ENCODE measurements at places on chromosomes 16 and 17. TPM values are rescaled to one million over a fixed set of nuclear protein-coding genes. Genes with fewer than 3 reads are reported as not detected.

GRCh38 chr17:82740906-82741759, 5.7 kb downstream of the FN3K start:
- no peaks in the 10 kb centered on the region for H3K27me3 ChIP-seq
- H3K27ac ChIP-seq = no peak overlapping the region
- no peak overlapping the region for H3K4me3 ChIP-seq
- peaks cover 4% of the 10 kb centered on the region for H3K4me1 ChIP-seq
- H3K36me3 ChIP-seq = peaks cover 59% of the 10 kb centered on the region

DNA sequence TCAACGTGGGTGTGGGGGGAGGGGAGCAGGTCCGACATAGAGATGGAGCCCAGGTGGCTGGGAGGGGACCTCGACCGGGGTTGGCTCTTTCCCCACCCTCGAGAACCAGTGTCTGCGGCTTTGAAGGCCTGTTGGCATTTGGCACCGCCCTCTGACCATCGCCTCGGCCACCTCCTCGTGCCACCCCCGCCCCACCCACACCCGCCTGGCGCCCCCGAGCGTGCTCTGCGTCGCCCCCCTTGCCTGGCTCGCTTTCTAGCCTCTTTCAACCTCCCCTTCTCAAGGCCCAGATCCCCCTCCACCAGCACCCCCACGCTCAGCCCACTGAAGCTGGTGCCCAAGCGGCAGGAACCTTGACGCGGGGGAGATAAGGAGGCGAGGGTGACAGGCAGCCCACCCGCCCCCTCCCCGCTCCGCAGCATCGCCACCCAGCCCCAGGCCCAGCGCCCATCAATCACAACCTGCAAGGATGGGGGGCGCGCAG, 619 bp downstream of the CACNB1 start:
- H3K27me3 ChIP-seq = no peaks in the 10 kb centered on the region
- peaks cover 38% of the 10 kb centered on the region for H3K4me1 ChIP-seq
- DNase-seq = no peak
- peaks cover 5% of the 10 kb centered on the region for H3K36me3 ChIP-seq

DNA sequence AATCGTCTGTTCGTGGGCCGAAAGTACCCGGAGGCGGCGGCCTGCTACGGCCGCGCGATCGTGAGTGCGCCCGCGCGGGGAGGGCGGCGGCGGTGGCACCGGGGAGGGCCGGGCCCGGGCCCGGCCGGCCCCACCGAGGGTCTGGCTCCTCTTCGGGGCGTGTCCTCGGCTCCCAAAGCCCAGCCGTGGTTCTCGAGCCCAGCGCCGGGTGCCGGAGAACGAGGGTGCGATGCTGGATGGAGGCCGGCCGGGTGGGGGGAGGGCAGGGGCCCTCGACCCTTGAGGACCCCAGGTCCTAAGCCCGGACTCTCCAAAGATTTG, 375 bp downstream of the STUB1 start:
- no peak for DNase-seq
- H3K36me3 ChIP-seq = peaks cover 9% of the 10 kb centered on the region
- no peak overlapping the region for H3K27ac ChIP-seq

- H3K4me3 ChIP-seq = peak within 1 kb of the TSS; percentile 81
- peaks cover 11% of the 10 kb centered on the region for H3K36me3 ChIP-seq
- H3K4me1 ChIP-seq = peaks cover 12% of the 10 kb centered on the region
- H3K27ac ChIP-seq = peak within 1 kb of the TSS; percentile 92
- H3K27me3 ChIP-seq = no peaks in the 10 kb centered on the region
- peak; percentile 81 for DNase-seq
Measured at GRCh38 chr17:50478391-50479381, at the start of gene RSAD1. Gene RSAD1, plus strand, starts transcription at chr17:50478860. Its CDS starts 25 bp downstream, at chr17:50478885.

DNA sequence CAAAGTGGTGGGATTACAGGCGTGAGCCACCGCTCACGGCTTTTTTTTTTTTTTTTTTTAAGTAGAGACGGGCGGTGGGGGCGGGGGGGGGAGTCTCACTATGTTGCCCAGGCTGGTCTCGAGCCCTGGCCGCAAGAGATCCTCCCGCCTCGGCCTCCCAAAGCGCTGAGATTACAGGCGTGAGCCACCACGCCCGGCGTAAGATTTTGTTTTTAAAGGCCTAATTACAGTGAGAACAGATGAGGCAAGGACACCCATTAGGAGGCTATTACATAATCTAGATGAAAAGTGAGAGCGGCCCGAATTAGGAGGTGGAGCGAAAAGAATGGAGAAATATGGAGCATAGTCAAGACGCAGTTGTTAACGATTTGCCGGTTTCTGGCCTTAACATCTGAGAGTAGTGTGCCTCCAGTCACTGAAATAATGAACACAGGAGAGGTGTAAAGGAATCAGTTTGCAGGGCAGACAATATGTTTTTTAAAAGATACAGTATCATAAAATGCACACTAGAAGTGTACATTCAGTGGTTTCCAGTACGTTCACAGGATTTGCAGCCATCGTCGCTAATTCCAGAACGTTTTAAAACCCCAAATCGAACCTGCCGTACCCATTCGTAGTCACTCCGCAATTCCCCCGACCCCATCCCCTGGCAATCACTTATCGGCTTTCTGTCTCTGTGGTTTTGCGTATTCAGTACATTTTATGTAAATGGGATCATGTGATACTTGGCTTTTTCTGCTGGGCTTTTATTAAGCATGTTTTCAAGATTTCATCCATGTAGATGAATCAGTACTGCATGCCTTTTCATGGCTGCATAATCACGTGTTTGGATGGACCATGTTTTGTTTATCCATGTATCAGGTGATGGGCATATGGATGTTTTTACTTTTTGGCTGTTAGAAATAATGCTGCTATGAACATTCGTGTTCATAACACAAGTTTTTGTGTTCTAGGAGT, 1.4 kb upstream of the SLX4 start:
- peaks cover 28% of the 10 kb centered on the region for H3K4me1 ChIP-seq
- H3K36me3 ChIP-seq = peaks cover 13% of the 10 kb centered on the region
- H3K27me3 ChIP-seq = no peaks in the 10 kb centered on the region
- H3K4me3 ChIP-seq = peak overlapping the region; percentile 98
- DNase-seq = no peak

DNA sequence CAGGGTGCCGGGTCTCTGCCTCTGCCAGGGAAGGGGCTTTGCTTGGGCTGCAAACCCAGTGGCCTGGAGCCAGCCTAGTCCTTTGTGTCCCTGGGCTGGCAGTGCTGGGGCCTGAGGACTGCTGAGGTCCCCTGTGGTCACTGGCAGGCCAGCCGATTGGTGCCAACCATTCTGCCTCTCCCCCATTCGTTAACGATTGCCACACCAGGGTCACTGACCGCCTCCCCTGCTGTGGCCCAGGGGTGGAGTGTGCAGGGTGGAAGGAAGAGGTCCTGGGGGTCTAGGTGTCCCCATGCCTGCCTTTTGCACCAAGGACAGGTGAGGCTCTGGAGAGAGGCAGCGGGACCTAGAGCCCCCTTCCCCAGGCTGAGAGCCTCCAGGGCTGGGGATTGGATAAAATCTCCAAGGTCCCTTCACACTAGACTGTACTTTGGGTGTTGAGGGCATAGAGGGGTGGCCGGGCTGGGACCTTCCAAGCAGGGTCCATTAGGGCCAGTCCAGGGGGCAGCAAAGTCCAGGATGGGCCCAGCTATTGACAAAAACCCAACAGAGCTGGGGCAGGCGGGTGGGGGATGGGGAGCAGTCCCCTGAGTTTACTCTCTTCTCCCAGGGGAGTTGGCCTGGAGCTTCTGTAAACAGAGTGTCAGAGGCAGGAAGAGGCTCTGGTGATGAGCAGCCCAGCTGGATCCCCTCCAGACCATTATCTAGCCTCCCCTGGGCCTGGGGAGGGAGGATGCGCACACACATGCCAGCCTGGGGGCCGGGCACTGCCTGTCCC, 1.1 kb downstream of the VASN start:
- peak overlapping the region; percentile 89 for H3K4me3 ChIP-seq
- H3K4me1 ChIP-seq = peaks cover 44% of the 10 kb centered on the region
- H3K27me3 ChIP-seq = no peaks in the 10 kb centered on the region
- peak overlapping the region; percentile 92 for H3K27ac ChIP-seq

GRCh38 chr17:28862561-28862960, 7.7 kb downstream of the ERAL1 start:
- no peak overlapping the region for H3K27ac ChIP-seq
- H3K4me3 ChIP-seq = no peak overlapping the region
- no peaks in the 10 kb centered on the region for H3K4me1 ChIP-seq
- no peak for DNase-seq

DNA sequence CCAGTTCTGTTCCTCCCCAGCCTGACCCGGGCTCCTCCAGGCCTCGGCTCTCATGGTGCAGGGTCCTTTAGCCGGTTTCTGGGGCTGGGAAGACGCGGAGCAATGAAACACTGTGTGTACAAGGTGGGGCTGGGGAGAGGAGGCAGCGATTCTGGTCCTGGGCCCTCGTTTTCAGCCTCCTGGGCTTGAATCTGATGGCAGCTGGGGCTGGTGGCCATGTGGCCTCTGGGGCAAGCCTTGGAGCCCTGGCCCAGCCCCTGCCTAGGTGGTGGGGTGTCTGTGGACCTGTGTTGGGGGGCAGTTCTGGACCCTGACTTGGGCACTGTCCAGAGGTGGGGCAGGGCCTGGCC, 4.1 kb downstream of the FOXJ1 start:
- DNase-seq = no peak
- H3K36me3 ChIP-seq = no peaks in the 10 kb centered on the region
- H3K27ac ChIP-seq = no peak overlapping the region

GRCh38 chr16:4701791-4702465, 8.6 kb downstream of the NUDT16L1 start:
- H3K27me3 ChIP-seq = no peaks in the 10 kb centered on the region
- H3K27ac ChIP-seq = no peak overlapping the region
- H3K4me1 ChIP-seq = no peaks in the 10 kb centered on the region
- no peak for DNase-seq

DNA sequence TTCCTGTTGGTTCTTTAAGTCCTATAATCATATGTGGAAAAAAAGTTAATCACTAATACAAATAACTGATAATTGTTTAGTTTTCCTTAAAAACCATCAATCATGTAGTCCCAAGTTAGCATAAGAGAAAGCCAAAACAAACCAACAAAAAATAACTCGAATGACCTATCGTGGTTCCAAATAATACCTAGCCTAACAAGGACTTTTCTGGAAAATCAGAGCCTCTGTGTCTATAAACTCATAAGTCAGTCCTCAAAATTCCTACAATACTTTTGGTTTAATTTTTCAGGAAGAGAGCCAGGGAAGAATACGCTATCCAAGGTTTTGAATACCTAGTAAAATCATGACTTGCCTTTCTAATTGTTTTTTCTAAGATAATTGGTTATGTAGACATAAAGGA, 975.3 kb upstream of the SOX9 start:
- no peak for DNase-seq
- H3K36me3 ChIP-seq = no peaks in the 10 kb centered on the region
- peaks cover 6% of the 10 kb centered on the region for H3K4me1 ChIP-seq
- no peak overlapping the region for H3K4me3 ChIP-seq
- H3K27ac ChIP-seq = no peak overlapping the region

DNA sequence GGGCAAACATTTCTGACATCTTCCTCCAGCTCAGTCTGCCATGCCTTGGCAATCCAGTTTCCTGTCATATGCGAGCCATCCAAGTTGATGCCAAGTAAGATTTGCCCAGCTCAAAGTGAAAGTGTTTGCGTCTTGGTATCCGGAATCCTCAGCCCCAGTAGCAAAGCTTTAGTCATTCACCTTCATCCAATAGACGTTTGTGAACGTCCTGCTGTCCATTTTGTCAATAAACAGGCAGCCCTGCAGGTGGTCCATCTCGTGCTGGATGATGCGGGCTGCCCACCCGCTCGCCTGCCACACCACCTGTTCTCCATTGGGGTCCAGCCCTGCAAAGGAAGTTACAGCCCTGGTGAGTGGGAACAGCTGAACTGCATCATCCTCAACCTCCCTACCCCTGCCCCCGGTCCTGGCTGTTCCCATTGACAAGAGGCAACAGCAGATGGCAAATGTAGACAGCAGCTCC, 1.5 kb downstream of the PDF start:
- peaks cover 17% of the 10 kb centered on the region for H3K4me1 ChIP-seq
- H3K36me3 ChIP-seq = peaks cover 17% of the 10 kb centered on the region
- H3K4me3 ChIP-seq = peak overlapping the region; percentile 76
- H3K27ac ChIP-seq = peak overlapping the region; percentile 21
- no peaks in the 10 kb centered on the region for H3K27me3 ChIP-seq
- no peak for DNase-seq

GRCh38 chr16:57175896-57176295, 9.9 kb downstream of the PSME3IP1 start:
- no peak for DNase-seq
- no peak overlapping the region for H3K4me3 ChIP-seq
- H3K4me1 ChIP-seq = peaks cover 8% of the 10 kb centered on the region
- no peaks in the 10 kb centered on the region for H3K27me3 ChIP-seq
- peaks cover 18% of the 10 kb centered on the region for H3K36me3 ChIP-seq

- peaks cover 3% of the 10 kb centered on the region for H3K36me3 ChIP-seq
- no peak overlapping the region for H3K27ac ChIP-seq
- no peak overlapping the region for H3K4me3 ChIP-seq
- no peak for DNase-seq
- H3K27me3 ChIP-seq = no peaks in the 10 kb centered on the region
- H3K4me1 ChIP-seq = peaks cover 35% of the 10 kb centered on the region
Measured at GRCh38 chr17:57512258-57512657, 232.8 kb downstream of the CCDC182 start.

DNA sequence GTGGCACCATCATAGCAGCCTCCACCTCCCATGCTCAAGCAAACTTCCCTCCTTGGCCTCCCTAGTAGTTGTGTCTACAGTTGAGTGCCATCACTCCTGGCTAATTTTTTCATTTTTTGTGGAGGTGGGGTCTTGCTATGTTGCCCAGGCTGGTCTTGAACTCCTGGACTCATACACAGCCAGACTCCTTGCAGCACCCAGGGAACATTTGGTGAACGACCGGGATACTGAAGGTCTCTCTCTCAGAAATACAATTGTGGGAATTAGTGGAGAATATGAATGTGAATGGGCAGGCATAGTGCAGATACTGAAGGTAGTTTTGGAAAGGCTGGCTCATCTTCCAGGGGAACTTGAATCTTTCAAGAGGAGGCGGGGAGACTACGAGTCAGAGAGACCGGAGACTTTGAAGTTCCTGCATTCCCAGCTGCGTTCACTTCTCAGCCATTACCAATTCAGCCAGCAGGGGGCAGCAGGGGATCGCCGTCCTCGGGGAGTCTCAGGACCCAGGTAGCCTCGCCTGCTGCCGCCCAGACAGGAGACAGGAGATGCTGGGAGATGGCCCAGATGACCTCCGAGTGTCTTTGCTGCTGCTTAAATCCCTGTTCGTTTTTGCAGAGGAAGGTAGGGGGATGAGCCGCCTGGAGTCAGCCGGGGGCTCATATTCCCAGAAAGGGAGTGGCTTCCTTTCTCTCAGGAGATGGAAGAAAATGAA, 68.6 kb downstream of the HAPSTR1 start:
- peaks cover 14% of the 10 kb centered on the region for H3K27me3 ChIP-seq
- no peak overlapping the region for H3K27ac ChIP-seq
- no peak overlapping the region for H3K4me3 ChIP-seq
- no peaks in the 10 kb centered on the region for H3K36me3 ChIP-seq
- DNase-seq = peak; percentile 73
- H3K4me1 ChIP-seq = no peaks in the 10 kb centered on the region

SLC12A3 gene
- total RNA-seq = not detected

SPATA20 gene
- total RNA-seq = 71.7 TPM

PRR14 gene
- 39.1 TPM for total RNA-seq

Measured in mesothelial cell of epicardium (in vitro differentiated cells).